ENCODE measurements at places on chromosomes 3 and 15.

GRCh38 chr3:147089286-147089685 is 317.1 kb downstream of the ZIC4 start:
- no peak for DNase-seq

DNA sequence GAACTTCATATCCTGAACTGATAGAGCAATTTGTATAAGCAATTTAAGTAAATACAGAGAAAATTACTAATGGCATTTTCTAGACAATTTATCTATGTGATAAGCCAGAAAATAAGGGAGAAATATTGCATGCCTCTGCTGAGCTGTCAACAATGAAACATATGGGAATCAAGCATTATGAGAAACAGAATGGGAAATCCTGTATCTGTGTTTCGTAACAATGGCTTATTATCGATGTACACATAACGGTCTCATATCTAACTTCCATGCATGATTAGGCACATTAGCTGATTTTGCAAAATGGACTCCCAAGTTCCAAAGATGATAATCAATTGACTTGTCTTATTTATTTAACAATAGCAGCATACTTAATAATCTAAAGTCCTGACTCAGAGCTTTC is 30.4 kb upstream of the KCNMB2 start:
- no peak for DNase-seq

GRCh38 chr15:85707519-85708338 is 87.0 kb downstream of the KLHL25 start:
- DNase-seq = no peak

DNA sequence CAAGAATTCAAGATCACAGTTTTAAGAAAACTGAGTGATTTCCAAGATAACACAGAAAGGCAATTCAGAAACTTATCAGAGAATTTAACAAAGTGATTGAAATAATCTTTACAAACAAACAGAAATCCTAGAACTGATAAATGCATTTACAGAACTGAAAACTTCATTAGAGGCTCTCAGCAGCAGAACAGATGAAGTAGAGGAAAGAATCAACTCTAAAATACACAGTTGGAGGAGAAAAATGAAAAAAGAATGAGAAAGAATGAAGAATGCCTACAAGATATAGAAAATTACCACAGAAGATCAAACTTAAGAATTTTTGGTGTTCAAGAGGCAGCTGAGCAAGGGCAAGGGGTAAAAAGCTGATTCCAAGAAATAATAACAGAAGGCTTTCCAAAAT is 168.8 kb downstream of the POLR2M start:
- DNase-seq = no peak
